ENCODE measurements at places on chromosomes 11 and 22. TPM values are rescaled to one million over a fixed set of nuclear protein-coding genes. Genes with fewer than 3 reads are reported as not detected.
A peak's percentile ranks its signal among the peaks of the same experiment; 100 is the strongest.

- no peak for DNase-seq
These were observed 477 bp downstream of the DPAGT1 start for GRCh38 chr11:119100994-119101758.

GRCh38 chr22:33321466-33321865 is 263.3 kb upstream of the SYN3 start:
- no peak for DNase-seq

GRCh38 chr11:2794968-2795322 is 90.6 kb downstream of the CDKN1C start:
- DNase-seq: no peak

GRCh38 chr11:30091246-30091645 is 74.4 kb upstream of the KCNA4 start:
- no peak for DNase-seq

DNA sequence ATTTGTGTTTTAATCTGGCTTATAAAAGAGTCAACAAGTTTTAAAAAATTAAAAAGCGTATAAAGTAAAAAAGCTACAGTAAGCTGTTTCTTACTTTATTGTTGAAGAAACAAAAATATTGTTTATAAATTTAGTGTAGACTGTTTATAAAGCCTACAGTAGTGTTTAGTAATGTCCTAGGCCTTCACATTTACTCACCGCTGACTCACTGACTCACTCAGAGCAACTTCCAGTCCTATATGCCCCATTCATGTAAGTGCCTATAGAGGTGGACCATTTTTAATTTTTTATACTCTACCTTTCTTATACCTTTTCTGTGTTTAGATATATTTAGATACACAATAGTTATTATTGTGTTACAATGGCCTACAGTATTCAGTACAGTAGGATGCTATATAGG is 12.2 kb downstream of the MPPED2 start:
- peak; percentile 8 for DNase-seq

The TMEM191C gene
- 6.4 TPM for total RNA-seq

The GPR83 gene
- not detected for total RNA-seq

Measured in PC-3 (cell line).